ENCODE measurements at places on chromosomes 11 and 22.

- DNase-seq = no peak
These were observed 13.9 kb downstream of the ATG16L2 start for GRCh38 chr11:72828081-72828567.

GRCh38 chr11:71998649-71999310 lies at the start of gene IL18BP:
Gene IL18BP, plus strand, starts transcription at chr11:71998909. Its CDS starts 1,076 bp downstream, at chr11:71999985.
- DNase-seq = peak; percentile 66

DNA sequence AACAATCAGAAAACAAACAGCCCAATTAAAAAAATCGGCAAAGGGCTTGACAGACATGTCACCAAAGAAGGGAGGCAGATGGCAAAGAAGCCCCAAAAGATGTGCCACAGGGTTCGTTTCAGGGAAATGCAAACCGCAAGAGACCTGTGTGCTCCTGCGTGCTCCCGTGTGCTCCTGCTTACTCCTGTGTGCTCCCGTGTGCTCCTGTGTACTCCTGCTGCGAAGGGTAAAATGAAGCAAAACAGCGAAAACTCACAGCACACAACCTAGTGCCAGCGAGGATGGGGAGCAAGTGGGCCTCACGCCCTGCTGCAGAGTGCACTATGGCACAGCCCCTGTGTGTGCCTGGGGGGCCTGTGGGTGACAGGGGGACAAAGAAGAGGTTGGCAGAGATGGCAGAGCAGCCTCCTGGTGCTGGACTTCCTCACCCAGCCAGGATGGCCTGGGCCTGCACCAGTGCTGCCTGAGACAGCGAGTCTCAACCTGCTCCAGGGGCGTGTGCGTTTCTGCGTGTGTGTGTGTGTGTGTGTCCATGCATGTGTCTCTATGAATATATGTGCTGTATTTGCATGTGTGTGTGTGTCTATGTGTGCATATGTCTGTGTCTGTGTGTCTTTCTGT lies 14.0 kb downstream of the ASCL2 start:
- no peak for DNase-seq

- DNase-seq = no peak
These were observed 29.3 kb downstream of the KIAA0930 start for GRCh38 chr22:45211435-45211834.

GRCh38 chr11:134592391-134592990 lies 180.4 kb upstream of the B3GAT1 start:
- DNase-seq = no peak

DNA sequence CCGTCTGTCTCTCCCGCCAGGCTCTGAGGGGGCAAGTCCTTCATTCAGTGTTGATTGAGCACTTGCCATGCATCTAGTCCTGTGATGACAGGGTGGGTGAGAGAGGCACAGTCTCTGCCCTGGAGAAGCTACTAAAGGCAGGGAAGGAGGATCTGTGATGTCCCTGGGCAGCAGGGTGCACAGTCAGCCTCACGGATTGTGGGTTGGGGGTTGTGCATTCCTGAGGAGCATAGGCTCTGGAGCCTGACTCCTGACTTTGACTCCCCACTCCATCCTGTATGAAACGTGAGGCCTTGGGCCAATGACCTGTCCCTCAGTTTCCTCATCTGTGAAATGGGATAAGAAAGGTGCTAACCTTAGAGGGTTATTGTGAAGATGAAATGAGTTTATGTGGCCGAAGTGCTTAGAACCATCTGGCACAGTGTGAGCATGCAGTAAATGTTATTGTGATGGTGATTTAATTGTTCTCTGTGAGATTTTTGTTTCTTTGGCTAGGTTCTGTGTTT lies 4.7 kb downstream of the SLC22A8 start:
- no peak for DNase-seq

GRCh38 chr11:65446446-65447277 lies 24.1 kb downstream of the NEAT1 start:
- no peak for DNase-seq

DNA sequence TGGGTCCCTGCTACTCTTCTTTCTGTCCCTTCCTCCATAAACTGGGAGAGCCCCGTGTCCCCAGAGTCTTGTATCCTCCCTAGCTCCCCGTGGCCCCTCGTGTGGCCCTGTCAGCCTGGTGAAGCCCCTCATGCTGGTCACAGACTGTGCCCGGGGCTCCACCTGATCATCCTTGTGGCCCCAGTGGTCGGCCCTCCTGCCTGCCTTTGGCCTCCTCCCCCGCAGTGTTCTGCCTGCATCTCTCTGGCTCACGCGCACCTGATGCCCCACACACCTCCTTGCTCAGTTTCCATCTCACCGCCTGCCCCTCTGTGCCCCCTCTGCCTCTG lies 1.2 kb upstream of the CABP2 start:
- DNase-seq = no peak

DNA sequence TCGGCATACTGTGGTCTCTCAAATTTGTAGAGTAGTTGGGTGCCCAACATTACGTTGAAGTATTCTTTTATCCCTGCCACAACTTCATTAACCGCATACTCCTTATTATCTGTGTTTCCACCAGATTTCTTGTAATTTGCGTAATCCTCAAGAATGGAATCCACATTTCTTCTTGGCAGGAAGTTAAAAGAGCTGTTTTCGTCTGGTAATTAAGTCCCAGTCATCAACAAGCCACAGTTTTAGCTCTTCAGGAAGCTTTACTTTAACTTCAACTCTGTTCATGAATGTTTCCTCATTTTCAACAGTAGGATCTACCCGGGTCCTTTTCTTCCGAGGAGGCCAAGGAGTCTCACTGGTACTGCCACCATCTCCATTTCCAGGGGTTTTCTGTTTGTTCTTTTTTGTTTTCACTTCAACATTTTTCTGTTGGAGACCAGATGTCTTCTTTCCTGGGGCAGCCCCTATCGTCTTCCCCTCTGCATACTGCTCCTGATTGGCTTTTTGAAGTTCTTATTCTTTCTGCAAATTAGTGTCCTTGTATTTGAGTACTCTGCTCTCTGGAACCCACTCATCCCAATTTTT lies 30.3 kb downstream of the PDE3B start:
- DNase-seq = no peak

DNA sequence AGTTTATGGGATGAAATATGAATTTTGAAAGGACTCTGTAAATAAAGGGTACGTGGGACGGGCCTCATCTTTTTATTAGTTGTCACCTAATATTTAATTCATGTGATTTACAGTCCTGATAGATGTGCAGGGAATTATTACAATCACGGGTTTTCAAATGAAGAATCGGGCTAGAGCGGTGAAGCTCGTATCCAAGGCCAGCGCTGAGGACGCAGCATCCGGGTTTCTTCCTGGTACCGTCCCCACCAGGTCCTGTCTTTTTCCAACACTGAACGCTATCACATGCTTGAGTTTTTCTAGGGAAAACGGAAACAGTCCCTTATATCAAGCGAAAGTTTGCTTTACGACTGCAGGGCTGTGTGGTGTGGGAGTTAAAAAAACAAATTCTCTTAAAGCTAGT lies 787 bp downstream of the SMDT1 start:
- DNase-seq = no peak

DNA sequence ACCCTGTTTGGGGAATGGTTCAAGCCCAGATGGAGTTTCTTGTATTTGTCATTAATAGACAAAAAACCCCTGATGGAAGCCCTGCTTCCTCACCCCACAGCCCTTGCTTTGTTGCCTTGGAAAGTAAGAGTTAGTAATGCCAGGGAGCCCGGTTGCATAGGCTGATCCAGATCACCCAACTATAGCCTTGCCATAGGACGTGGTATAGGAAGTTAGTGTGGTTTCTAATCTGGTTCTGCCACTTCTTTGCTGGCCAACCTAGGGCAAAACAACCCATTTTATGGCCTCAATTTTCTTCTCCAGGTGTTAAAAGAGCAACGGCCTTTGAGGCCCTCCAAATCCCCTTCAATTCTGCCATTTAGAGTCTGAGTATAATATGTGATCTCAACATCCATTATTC lies 97.9 kb downstream of the STIM1 start:
- DNase-seq = no peak

GRCh38 chr22:50325444-50326224 lies 1.2 kb downstream of the DENND6B start:
- no peak for DNase-seq

GRCh38 chr11:70597751-70598625 lies 199.7 kb downstream of the CTTN start:
- DNase-seq = no peak

GRCh38 chr22:36687516-36687915 lies 16.0 kb downstream of the CACNG2 start:
- DNase-seq = no peak

DNA sequence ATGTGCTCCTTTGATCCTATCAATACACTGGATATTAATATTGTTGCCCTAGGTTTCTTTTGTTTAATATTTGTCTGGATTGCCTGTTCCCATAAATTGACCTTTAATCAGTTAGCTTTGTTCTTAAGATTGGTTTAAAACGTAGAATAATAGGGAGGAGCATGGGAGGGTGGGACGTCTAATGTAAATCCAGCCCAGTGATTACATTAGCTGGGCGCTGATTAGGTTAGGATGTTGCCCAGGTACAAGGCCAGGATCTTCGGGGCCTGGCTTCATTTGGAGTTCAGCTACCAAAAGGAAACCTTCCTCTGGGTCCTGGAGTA lies at the start of gene SRSF8:
Gene SRSF8 (plus strand): TSS at position 204 of the 323 bp plus-strand sequence. CDS start 308 bp downstream, outside the sequence.
- DNase-seq = no peak

DNA sequence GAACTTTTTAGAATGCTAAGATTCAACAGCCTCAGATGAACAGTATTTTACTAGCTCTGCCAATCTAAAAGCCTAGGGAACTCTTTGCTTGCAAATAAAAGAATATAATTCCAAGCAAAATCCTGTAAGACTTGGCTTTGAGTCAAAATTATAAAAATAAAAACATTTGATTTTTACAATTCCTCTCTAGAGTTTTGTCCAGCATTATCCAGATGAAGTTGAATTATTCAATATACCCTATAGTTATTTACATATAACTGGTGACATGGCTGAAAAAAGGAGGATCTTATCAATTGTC lies 378.3 kb downstream of the ETS1 start:
- DNase-seq = no peak

- DNase-seq = no peak
These were observed 10.0 kb downstream of the UPB1 start for GRCh38 chr22:24504956-24505736.

- DNase-seq = no peak
These were observed 24.8 kb upstream of the CALCB start for GRCh38 chr11:15048616-15049015.

GRCh38 chr22:46587492-46588278 lies 32.5 kb upstream of the GRAMD4 start:
- peak; percentile 82 for DNase-seq

GRCh38 chr11:44221456-44221855 lies 88.5 kb downstream of the ALX4 start:
- DNase-seq = no peak

GRCh38 chr22:32623943-32624342 lies 149.3 kb downstream of the FBXO7 start:
- no peak for DNase-seq

DNA sequence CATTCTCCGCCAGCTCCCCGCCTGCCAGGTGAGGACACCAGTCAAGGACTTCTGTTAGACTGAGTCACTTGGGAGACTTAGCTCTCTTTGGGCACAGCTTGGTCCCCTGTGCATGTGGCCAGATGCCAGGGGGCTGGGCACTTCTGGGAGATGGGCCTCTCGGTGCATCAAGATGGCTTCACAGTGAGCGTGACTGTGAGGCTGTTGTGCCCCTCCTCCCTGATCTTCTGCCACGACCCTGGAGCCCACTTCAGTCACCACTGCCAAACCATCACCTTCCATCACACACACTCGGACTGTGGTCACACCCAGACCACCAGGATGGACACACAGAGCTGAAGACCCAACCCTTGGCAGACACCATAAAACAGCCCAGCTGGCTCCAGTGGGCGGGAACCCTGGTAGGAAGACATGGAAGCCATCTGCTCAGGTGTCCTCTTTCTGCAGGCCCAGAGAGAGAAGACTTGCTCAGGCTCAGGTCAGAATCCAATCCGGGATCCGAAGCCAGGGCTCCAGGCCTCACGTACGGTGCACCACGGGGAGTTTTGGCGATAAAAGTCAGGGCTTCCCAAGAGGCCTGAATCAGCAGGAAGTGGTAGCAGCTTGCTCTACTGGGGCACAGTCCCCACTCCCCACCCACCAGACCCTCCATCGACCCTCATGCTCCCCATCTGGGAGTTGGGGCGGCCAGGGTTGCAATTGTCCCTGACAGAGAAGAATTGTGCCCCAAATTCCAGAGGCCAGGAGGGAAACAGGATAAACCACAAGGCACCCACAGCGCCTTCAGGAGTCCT lies 29.8 kb upstream of the CD5 start:
- no peak for DNase-seq

DNA sequence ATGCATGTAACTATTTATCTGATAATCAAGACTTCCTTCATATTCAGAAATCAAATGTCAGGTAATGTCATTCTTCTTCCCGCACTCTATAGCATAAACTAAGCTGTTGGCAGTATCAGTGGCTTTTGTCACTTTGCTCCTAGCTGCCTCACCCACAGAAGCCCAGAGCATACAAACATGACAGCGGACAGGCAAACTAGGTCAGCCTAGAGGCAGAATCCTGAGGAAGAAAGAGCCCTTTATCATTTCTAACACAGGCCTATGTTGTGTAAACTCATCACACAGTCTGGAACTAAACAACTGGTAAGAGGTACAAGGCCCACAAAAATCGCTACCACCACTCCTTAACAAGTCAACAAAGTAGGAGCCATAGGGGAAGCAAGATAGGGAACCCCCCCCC lies 21.0 kb downstream of the GUCY1A2 start:
- no peak for DNase-seq

DNA sequence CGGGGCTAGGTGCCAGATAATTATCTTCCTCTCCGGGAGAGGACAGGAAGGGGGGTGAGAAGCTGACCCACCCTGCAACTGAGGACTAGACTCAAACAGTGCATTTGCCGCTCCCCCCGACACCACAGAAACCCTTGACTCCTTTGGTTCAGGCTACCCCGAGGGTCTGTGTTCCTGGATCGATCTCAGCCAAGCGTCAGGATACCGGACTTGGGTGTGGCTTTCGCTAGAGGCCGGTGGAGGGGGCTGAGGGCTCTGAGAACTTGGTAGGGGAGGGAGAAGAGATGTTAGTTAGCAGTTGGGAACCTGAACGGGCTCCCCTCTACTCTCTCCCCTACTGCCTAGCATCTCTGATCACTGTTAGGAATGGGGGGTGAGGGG lies 840 bp downstream of the SEZ6L start:
- no peak for DNase-seq

DNA sequence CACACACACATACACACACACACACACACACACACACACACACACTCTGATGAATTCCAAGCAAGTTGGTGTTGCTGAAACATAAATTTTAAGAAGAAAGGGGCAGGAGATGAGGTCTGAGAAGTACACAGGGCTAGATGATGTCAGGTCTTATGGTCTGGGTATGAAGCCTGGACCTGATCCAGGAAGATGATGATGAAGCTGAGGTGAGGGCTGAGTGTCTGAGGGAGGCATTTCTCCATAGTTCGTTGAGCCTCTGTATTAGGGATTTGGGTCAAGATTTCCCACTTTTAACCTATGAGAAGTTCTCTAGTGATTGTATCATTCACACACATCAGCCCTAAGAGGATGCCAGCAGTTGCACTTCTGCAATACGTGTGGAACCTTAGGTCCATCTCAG lies 32.6 kb downstream of the KREMEN1 start:
- DNase-seq = no peak

All from CD4-positive, alpha-beta T cell treated with Interleukin-15 for 1 hour (primary cell).